ENCODE measurements at places on chromosomes 16 and 17.

GRCh38 chr16:3637371-3637923 lies 17.0 kb upstream of the DNASE1 start:
- no peak for DNase-seq

GRCh38 chr17:35414247-35414646 lies 18.1 kb downstream of the SLFN12 start:
- DNase-seq, result no peak

DNA sequence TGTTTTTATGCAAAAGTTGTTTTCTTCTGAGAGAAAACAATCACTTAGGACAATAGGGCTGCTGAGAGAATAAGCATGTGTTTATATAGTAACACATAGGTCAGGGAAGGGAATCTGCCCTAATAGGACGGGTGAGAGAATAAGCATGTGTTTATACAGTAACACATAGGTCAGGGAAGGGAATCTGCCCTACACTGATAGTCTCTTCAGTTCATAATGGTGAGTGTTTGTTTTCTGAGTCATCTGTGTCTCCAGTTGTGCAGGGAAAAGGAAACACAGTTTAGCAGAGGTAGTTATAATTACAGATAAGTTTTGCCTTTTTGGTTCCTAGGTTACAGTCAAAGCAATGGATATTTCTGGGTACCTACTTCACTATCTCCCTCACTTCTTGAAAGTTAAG lies 252.3 kb upstream of the CA10 start:
- DNase-seq, result no peak

GRCh38 chr17:17325816-17326215 lies 22.6 kb downstream of the NT5M start:
- DNase-seq, result no peak

- DNase-seq, result no peak
Measured at GRCh38 chr17:68847711-68848110, 107.5 kb downstream of the ABCA8 start.

GRCh38 chr17:76271669-76272540 lies 6.8 kb downstream of the UBALD2 start:
- DNase-seq, result no peak

GRCh38 chr16:21646091-21646490 lies 6.3 kb downstream of the IGSF6 start:
- no peak for DNase-seq

- no peak for DNase-seq
Measured at GRCh38 chr17:55411463-55411855, 10.2 kb downstream of the MMD start.

GRCh38 chr17:15886221-15886620 lies 58.7 kb upstream of the ADORA2B start:
- no peak for DNase-seq

DNA sequence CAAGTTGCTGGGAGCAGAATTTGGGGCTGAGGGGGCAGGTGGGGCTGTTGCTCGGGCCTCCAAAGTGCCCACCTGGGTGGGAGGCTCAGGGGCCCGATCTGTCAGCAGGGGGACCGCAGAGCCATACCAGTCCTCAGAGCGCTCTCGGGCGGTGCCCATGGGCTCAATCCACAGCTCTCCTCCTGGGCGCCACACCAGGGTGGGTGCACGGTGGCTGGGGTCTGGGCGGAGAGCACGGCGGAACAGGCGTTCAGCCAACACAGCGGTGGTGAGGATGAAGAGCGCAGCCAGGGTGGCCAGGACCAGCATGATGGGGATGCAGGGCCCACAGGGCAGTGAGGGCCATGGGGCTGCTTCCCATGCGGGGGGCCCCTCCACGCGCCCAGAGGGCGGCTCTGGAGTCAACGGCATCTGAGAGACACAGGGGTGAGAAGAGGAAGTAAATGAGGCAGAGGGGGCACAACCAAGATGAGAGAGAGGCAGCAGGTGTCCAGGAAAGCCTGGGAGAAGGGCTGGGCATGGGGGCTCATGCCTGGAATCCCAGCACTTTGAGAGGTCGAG lies 1.2 kb downstream of the C16orf54 start:
- DNase-seq, result no peak

- DNase-seq, result no peak
Measured at GRCh38 chr17:15081008-15081407, 184.1 kb downstream of the PMP22 start.

DNA sequence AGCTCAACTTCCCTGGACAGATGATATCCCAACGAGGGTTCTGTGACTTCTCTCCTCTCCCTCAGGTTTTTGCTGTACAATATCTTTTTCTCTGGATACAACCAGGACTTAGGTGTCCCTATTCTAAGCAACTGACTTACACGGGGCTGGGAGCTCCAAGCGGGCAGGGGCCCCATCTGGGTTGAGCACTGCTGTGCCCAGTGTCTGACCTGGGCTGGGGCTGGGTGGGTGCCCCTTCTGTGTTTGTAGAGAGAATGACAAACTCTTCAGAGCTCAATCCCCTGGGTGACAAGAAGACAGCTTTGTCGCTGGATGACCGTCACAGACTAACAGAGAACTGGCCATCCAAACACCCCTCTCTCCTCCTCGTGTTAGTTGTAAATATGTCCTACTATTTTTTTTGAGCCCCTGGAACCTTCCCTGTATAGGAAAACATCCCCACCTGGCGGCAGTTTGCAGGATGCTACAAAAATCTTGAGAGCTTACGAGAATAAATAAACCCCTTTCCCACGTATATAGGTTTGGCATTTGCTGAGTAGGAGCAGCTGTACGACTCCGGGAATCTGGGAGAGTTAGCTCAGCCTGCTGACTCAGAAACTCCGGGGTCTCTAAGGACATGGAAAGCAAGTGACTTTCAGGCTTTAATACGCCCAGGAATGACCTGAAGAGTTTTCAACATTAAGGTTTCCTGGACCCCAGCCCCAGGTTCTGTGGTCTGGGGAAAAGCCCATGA lies 23.7 kb upstream of the RCVRN start:
- DNase-seq, result peak; percentile 23

DNA sequence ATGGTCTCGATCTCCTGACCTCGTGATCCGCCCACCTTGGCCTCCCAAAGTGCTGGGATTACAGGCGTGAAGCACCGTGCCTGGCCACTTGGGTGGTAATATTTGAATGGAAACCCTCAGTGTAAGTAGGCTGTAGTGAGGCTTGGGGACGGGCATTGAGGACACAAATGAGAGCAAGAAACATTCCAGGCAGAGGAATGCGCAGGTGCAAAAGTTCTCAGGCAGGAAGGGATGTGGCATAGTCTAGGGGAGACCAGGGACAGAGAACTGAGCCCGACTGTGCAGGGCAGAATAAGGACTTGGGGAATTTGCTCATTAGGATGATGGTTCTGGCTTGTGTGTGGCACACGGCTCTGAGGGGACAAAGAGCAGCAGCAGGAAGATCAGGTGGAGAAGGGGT lies 54.8 kb downstream of the GRB2 start:
- DNase-seq, result no peak

- DNase-seq, result no peak
Measured at GRCh38 chr17:80274331-80274730, 13.7 kb downstream of the RNF213 start.

- no peak for DNase-seq
Measured at GRCh38 chr17:77280304-77281121, 139.7 kb downstream of the SEC14L1 start.

GRCh38 chr16:82509691-82510430 lies 116.9 kb upstream of the CDH13 start:
- DNase-seq, result no peak

DNA sequence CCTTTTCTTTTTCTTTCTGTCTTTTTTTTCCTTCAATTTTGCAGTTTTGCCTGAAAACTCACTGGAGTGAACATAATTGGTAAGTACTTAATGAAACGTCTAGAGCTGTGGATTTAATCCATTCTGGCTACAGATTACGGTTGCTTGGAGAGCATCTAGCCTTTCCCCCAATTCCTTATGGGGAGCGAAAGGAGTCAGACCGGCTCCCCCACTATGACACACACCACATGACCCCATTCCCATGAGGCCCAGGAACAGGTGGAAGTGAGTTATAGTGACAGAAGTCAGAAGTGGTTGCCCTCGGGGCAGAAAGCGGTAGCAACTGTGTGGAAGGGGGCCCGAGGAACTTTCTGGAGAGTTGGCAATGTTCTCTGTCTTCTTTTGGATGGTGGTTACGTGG lies 41.2 kb downstream of the EMP2 start:
- DNase-seq, result no peak

DNA sequence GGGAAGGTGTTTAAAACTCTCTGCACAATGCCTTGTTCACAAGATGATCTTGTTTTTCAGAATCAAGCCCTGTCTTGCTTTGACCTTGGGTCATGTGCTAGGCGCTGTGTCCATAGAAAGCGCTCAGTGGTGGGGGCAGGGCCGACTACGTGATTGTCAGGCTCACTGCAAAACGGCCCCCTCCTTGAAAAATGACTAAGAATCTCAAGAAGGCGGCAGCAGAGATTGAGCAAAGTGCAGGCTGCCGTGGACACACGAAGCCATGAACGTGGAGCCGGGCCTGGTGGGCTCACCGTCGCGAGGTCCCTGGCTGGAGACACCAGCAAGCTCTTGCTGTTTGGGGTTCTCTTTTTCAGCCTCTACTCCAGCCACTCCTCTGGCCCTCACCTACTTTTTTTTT lies 10.2 kb downstream of the ATP2C2 start:
- DNase-seq, result no peak

DNA sequence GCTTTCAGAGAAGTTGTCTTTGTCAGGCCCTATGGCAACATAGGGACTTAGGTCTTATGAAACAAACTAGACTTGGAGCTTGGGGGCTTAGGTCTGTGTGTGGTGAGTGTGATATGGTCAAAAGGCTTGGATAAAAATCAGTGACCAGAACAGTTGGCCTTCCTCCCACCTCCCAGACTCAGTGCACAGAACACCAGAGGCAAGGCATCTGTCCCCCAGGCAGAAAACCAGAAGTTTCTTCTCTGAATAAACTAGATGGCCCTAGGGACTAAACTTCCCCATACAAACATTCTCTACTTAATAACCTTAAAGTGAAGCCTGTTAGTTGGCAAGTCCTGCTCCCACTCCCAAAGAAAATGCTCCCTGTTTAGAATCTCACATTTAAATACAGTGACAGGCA lies 39.2 kb upstream of the PMFBP1 start:
- DNase-seq, result no peak

DNA sequence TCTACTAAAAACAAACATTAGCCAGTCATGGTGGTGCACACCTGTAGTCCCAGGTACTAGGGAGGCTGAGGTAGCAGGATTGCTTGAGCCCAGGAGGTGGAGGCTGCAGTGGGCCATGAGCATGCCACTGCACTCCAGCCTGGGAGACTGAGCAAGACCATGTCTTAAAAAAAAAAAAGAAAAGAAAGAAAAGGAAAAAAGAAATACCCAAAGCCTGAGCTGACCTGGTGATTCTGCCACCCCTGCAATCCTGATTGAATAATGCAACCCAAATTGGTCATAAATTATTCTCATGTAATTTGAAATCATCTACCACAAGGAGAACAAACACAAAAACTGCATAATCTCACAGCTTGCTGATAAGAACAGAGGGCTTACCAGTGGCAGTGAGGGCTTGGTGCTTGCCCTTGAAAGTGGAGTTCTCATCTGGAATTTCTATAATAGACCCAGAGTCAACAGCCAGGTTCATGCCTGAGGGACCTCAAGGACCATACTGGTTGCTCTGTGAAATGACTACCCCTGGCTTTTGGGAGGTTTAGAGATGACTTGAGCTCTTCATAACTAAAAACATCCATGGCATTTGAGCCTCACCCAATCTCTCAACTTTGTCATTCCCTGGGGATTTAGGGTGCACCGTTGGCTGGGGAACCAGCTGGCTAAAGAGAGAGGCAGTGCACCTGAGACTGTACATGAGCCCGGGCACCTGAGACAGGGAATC lies 35.4 kb upstream of the TMC5 start:
- no peak for DNase-seq

DNA sequence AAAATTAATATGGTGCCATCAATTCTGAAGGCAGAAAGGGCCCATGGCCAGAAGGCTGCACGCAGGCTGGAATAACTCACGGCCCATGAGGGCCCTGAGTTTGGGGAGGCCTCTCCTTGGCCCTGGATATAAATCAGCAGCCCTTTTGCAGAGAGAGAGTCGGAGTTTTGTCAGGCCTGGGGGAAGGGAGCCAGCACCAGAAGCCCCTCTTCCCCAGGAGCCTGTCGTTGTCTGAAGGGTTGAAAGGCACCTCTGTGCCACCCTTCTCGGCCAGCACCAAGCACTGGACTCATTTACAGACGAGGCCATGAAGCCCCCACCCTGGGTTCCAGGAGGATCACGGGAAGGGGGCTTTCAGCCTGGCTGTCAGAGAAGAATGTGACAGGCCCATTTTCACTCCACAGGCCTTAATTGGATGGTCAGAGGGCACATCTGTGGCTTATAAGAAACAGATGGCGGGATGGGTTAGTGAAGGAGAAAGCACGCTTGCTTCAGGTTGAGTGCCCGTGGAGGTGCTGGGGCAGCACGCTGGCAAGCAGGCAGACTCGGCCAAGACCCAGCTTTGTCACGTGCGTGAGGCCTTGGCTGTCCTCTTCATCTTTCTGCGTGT lies 140.6 kb downstream of the CLEC16A start:
- DNase-seq, result peak; percentile 23

DNA sequence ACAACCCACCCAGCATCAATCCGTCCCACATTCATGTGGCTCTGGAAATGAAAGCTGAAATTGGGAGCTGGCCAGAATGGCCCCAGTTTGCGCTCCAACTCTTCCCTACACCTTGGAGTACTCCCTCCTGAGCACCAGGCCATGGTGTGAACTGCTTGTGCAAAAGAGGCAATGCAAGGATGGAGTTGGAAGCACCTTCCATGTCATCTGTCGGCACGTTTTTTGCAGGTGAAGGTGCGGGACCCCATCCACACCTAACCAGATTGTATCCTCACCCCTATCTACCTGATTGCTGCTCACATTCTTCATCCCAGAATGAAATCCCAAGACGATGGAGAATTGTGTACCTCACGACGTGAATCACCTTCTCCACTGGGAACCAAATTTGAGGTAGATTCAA lies 136.6 kb upstream of the WSB1 start:
- DNase-seq, result no peak

DNA sequence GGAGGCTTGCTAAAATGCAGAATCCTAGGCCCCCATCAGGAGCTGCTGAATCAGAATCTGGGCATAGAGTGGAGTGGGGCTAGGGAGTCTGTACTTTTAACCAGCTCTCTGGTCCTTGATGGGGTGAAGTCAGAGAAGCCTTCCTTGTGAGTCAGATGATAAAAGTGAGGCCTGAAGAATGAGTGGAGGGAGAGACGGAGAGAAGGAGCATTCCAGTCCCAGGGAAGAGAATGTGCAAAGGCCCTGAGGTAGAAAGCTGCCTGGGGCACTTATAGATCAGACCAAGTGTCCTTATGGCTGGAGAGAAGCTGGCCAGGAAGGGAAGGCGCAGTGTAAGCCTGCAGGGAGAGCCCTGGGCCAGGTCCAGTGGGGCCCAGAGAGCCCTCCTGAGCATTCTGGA lies 235.1 kb upstream of the NLRP1 start:
- no peak for DNase-seq

- DNase-seq, result no peak
Measured at GRCh38 chr16:57791195-57791892, 10.9 kb downstream of the KIFC3 start.

All from DMS 273 treated with DMSO at 0.1 percent for 48 hours (cell line).